ENCODE measurements at places on chromosomes 12 and 14.

DNA sequence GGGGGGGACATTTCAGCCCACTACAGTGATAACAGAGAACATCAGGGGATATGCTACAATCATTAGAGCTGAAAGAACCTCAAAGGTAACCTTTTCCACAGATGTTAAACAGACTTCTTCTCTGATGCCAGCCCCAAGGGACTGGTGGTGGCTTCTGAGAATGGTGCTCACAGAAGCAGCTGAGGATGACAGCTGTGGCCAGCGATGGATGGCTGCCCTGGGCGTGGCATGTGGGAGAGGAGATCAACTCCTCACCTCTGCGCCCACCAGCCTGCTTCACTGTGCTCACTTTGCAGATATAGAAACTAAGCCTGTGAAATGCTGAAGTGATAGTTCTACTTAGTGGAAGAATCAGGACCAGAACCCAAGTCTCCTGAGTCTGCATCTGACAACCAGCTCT is 33.0 kb downstream of the FOXN3 start:
- DNase-seq, result no peak

- no peak for DNase-seq
Measured at GRCh38 chr14:20179880-20180279, 10.8 kb upstream of the OR11G2 start.

GRCh38 chr14:62631176-62631575 is 414.1 kb downstream of the KCNH5 start:
- no peak for DNase-seq

- no peak for DNase-seq
Measured at GRCh38 chr12:58117201-58117600, 175.8 kb downstream of the ATP23 start.

- no peak for DNase-seq
Measured at GRCh38 chr14:62082779-62083178, 320.6 kb downstream of the SNAPC1 start.

- no peak for DNase-seq
Measured at GRCh38 chr12:11732715-11733114, 83.2 kb downstream of the ETV6 start.

All from cortex of kidney (tissue), 1 donor.